Renal pelvis (tissue), 12 donors: ENCODE measurements at places on chromosomes 12 and 14. TPM values are rescaled to one million over a fixed set of nuclear protein-coding genes. Genes with fewer than 3 reads are reported as not detected.

GRCh38 chr14:21098892-21099595 lies 589 bp upstream of the ZNF219 start:
- no peak for DNase-seq

DNA sequence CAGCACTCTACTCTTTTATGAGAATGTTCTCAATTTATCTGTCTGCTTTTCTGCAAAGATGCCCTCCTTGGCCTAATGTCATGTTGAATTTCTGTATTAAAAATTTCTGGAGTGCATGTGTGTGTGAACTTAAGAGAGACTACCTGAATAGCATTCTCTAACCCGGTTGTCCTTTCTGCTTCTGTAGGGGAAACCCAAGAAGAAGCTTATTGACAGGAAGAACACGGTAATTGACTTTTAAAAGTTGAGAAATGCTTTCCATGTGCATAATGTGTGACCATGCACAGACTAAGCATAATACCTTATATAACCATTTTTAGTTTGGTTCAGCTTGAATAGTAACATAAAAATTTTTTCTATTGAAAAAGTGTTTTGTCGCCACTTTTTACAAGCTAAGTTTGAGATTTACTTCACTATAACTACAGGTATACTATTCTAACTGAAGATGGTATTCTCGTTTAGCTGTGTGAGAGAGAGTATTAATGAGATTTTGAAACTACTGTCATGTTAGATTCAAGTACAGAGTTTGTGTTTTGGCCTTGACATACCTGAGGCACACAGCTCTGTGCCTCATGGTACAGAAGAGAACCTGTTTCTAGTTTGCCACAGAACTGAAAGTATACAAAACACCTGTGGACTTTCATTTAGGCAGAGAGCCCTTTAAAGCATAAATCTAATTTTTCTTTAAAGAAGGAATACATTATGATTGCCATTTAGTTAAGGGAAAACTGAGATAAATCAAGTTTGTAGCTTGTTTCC lies 96.8 kb downstream of the TTLL5 start:
- no peak for DNase-seq

GRCh38 chr14:38224338-38224737 lies 16.6 kb downstream of the SSTR1 start:
- no peak for DNase-seq

HIP1R gene
- 96.6 TPM for polyA plus RNA-seq

APOF gene
- 0.13 TPM for polyA plus RNA-seq

CDKL1 gene
- 7.7 TPM for polyA plus RNA-seq

GRCh38 chr12:48651681-48652080 lies 30.4 kb downstream of the KANSL2 start:
- DNase-seq = no peak

GRCh38 chr14:63342371-63342770 lies 23.6 kb upstream of the GPHB5 start:
- DNase-seq = no peak

ADAM20 gene
- polyA plus RNA-seq = 0.06 TPM

- DNase-seq = no peak
Measured at GRCh38 chr12:132161796-132162507, 17.7 kb downstream of the NOC4L start.

- DNase-seq = no peak
Measured at GRCh38 chr14:76784266-76784874, 23.1 kb downstream of the VASH1 start.

GRCh38 chr12:89370421-89370831 lies 18.1 kb upstream of the DUSP6 start:
- DNase-seq = no peak

CLECL1 gene
- polyA plus RNA-seq = not detected

GRCh38 chr14:62002642-62003041 lies 240.4 kb downstream of the SNAPC1 start:
- no peak for DNase-seq

- no peak for DNase-seq
Measured at GRCh38 chr12:16857456-16857923, 251.5 kb upstream of the LMO3 start.

DNA sequence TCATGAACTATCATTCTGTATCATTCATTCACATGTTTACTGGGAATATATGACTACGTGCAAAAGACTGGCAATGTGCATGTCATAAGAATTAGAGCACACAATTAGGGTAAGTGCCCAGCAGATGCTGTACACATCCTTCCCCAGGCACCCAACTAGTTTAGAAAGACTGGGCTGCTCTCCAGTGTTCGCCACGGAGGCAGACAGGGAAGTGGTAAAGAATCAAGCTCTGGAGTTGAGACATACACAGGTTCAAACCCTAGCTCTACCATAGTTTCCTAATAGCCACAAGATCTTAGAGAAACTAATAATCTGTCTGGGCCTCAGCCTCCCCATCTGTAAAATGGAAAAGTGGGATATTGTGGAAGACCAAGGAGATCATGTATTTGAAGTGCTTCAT lies 6.8 kb downstream of the TMCC3 start:
- DNase-seq = no peak

- no peak for DNase-seq
Measured at GRCh38 chr14:101557811-101558738, 3.2 kb upstream of the DIO3 start.

GRCh38 chr12:48350249-48351021 lies at the start of gene ZNF641:
Gene ZNF641 (minus strand): TSS chr12:48350919. CDS start chr12:48348090, 2,829 bp downstream.
- peak; percentile 83 for DNase-seq

GRCh38 chr12:112756918-112757317 lies 34.6 kb upstream of the RPH3A start:
- no peak for DNase-seq

- no peak for DNase-seq
Measured at GRCh38 chr12:51926718-51927117, 19.4 kb downstream of the ACVRL1 start.

FGF6 gene
- polyA plus RNA-seq = not detected

GRCh38 chr14:71441126-71441525 lies 491.1 kb upstream of the RGS6 start:
- DNase-seq = no peak

GRCh38 chr14:20539906-20540305 lies 20.9 kb downstream of the RNASE9 start:
- no peak for DNase-seq

DNA sequence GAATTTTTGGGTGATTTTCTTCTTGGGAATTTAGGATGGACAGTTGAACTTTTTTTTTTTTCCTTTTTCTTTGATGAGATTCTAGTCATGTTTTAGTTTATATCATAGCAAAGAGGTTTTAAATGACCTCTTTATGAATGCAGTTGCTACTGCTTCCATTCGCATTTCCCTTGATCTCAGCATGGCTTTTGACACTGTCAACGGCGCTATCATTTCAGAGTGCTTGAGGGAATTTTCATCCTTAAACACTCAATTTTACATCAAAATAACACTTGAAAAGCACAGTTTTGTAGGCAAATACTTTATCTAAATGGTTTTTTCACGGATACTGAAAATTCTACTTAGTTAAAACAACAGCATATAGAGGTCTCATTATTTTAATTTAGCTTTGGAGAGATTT lies 195.5 kb downstream of the NPAS3 start:
- DNase-seq = no peak

KLHL42 gene
- 42.3 TPM for polyA plus RNA-seq

EML5 gene
- 3.4 TPM for polyA plus RNA-seq

DNA sequence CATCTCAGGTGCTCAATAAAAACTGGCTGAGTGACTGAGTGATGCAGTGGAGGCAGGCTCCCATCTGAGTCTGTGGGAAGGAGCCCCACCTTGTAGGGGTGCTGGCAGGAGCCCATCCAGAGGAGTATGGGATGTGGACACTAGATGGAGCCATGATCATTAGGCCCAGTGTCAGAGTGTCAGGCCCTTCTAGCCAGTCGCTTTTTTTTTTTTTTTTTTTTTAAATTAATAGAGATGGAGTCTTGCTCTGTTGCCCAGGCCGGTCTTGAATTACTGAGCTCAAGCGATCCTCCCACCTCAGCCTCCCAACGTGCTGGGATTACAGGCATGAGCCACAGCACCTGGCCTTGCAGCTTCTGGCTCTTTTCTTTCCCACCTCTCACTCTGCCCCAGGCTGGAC lies 11.5 kb downstream of the RITA1 start:
- DNase-seq = peak; percentile 64

DNA sequence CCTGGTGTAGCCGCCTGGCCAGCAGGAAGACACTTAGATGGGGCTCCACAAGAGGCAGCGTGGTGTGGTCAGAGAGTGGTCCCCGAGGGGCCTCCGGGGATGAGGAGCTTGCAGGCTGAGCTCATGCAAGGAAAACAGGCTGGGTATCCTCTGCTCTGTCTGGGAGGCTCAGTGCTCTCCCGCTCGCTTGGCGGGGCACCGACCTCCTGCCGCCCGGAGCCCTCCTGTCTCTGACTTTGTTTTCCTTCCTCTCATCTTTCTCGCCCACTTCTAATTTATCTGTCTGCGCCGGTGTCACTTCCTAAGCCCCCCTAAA lies 31.3 kb upstream of the DLK1 start:
- no peak for DNase-seq

- no peak for DNase-seq
Measured at GRCh38 chr12:83168751-83169150, 482.0 kb downstream of the TMTC2 start.

DNA sequence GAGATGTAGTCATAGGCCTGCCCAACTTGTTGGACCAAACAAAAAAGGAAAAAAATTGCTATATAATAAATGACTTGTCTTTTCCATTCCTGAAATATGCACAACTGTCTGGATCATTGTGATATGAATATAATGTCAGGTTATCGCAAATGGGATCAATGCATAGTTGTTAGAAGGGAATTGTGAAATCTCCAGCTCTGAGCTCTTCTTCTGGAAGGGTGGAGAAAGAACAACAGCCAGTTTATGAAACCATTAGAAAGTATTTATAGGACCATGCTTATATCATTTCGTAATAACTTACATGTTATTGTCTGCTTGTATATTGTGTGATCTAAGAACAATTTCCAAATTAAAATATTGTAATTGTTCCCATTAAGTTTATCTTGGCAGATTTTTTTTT lies 35.7 kb upstream of the HIF1A start:
- DNase-seq = no peak

DNA sequence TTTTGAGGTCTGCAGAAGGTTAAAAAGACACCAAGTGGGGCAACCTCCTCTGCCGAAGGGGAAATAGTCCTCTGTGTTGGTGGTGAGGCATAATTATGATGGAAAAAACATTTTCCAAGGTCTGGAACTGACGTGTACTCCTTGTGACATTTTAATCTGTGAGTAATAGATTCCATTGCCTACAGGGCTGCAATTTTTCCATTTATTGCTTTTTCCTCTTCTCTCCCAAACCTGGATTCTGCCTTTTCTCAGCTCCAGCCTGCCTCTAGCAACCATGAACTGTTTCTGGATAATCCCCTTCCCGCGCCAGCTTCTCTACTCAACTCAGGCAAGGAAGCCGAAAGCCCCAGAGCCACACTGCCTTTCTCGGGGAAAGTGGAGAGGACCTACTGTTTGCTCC lies 230.1 kb upstream of the PLXNC1 start:
- no peak for DNase-seq

- DNase-seq = no peak
Measured at GRCh38 chr14:24072436-24072835, 1.1 kb downstream of the CPNE6 start.

PLBD1 gene
- 48.3 TPM for polyA plus RNA-seq

DNA sequence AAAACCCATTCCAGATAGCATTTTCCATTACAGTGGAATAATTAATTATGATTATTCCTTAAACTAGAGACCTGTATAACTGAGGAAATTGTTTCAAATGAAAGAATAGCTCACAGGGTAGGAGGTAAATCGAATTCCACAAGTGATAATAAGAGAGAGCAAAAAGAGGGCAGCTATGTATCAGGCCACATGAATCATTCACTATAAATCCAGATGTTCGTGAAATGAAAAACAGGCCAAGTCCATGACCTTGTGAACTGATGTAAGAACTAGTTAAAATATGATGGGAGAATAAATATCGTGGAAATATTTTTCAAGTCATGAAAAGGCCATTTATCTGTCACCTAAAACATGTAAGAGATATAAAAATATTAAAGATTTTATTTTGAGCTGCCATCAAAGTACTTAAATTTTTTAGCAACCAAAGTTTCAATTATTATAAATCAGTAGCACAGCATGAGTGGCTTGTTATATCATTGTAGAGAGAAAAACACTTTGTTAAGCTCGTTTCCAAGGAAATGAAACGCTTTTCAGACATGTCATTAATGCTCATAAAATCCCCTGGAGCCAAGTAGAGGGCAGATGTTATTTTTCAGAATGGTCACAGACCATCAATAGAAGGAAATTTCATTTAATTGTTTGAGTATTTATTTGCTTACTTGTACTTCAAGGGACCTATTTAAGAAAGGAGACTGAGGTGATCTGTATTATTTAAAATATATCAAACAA lies 120.6 kb upstream of the CDKN3 start:
- no peak for DNase-seq

CMKLR1 gene
- polyA plus RNA-seq = 5.8 TPM

- no peak for DNase-seq
Measured at GRCh38 chr12:43576162-43576561, 24.2 kb upstream of the ADAMTS20 start.

GRCh38 chr14:61358554-61359226 lies 37.3 kb downstream of the PRKCH start:
- DNase-seq = no peak

CIDEB gene
- polyA plus RNA-seq = 28.3 TPM

DNA sequence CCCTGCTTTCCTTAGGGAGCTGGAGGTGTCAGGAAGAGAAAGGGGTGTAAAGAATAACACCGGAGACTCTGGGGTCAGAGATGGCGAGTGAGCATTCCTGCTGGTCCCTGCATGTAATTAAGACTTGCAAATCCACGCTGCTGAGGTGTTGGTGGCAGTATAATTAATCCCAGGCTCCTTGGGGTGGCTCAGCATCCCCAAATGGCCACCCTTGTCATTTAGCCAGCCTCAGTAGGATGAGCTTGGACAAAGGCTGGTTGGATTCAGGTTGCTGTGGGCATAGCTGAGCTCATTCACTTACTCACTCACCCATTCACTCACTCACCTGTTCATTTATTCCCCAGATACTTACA lies 174.4 kb upstream of the RPH3A start:
- DNase-seq = no peak

DNA sequence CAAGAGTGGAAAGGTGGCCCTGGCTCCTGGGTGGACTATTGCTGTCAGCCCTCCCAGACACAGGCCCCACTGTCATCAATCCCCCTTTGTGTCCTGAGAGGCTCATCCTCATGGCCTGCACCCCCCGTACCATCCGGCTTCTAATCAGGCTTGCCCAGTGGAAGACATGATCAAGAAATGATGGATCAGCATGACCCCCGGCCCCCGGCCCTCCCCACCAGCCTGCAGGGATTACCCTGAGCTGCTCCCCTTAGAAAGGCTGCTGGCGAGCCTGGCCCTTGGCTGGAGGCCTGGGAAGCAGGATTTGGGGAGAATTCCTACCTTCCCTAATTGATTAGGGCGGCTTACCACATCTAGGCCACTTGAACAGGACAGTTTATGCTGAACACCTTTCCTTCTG lies 171.2 kb downstream of the PIWIL1 start:
- DNase-seq = no peak

FSCB gene
- polyA plus RNA-seq = not detected

- DNase-seq = no peak
Measured at GRCh38 chr12:93430280-93430679, 11.5 kb downstream of the UBE2N start.
